NCI-H146 (cell line): ENCODE measurements at places on chromosomes 7 and 10.

DNA sequence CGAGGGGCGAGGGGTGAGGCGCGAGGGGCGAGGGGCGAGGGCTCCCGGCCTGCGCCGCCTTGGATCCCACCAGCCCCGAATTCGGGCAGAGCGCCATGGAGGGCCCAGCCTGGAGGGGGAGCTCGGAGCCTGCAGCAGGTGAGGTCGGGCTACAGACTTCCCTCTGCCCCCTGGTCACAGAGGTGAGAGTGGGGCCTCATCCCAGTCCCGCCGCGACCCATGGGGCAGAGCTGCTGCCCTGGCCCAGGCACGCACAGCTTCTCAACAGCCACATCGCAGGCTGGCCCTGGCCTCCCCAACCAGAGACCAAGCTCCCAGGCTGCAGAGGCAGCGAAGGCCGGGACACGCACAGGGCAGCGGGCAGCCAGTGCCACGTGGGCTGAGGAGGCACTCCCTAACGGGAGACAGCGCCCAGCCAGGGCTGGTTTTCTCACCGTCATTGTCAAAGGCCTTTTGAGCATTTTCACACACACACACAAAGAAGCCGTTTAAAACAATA lies 191.8 kb downstream of the PTPRN2 start:
- no peak for DNase-seq

DNA sequence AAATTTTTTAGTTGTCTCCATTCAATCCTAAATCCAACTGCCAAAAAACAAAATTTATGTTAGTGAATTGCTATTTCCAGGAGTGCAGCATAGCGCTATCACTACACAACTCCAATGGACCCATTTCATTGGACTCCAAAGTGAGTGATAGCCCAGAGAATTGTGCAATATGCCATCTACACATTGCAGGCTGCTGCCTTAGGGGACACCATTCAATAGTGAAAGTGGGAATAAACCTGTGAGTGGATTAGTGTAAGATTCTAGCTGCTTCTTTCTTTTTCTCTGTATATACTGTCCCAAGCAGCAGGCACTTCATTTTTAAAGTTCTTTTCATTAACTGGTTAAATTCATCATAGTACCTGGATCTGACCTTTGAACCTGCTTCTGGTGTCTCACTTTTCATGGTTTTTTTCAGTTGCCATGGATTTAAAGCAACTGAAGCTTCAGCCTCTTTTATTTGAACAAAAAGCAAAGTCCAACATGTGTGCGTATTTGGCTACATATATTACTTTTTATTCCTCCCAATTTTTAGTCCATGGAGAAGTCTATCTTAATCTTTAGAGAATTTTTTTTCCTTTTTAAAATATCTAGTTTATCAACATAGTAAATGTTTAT lies 97.3 kb downstream of the DGKB start:
- no peak for DNase-seq

GRCh38 chr10:112526139-112526538 lies 79.1 kb downstream of the VTI1A start:
- no peak for DNase-seq

DNA sequence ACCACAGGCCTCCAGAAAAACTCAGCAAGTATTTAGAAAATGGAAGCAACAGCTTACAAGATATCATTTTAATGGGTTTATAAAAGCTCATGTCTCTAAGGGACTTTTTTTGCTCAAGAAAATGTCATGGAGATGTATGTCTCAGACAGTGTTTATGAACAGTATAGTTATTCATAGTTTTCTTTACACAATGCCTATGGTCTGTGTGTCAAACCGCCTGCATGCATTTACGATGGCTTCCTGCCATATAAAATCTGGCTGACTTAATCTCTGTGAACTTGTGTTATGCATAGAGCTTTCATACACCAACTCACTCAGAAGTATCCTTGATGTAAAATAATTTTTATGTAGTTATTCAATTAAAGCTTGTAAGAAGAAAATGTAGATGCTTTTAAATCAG lies 1314.2 kb upstream of the LRRTM3 start:
- no peak for DNase-seq

DNA sequence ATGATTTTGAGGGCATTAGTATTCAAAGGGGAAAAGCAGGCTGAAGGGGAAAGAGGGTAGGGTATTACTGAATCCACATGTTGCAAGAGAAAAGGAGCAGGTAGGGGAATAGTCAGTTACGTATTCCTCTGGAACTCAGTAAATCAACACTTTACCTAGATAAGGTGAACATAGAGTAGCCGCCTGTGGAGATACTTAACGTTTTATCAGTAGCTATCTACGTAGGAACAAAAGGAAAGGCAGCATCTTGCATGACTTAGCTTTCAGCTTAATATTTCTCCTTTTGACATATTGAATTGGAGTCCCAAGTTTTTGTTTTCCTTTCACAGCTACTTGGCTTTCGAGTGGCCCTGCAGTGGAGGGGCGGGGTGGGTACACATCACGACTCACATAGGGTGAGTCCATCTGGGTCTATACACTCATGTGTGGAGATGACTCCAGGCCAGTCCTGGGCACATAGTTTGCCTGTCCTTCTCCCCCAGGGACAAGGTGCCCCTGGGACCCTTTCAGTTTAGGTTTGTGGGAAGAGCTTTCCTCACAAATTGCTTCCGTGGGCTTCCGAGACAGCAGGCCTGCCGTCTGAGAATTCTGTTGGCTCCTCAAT lies 48.1 kb downstream of the CCNY start:
- no peak for DNase-seq

GRCh38 chr7:69859342-69859741 lies 261.1 kb downstream of the AUTS2 start:
- no peak for DNase-seq

DNA sequence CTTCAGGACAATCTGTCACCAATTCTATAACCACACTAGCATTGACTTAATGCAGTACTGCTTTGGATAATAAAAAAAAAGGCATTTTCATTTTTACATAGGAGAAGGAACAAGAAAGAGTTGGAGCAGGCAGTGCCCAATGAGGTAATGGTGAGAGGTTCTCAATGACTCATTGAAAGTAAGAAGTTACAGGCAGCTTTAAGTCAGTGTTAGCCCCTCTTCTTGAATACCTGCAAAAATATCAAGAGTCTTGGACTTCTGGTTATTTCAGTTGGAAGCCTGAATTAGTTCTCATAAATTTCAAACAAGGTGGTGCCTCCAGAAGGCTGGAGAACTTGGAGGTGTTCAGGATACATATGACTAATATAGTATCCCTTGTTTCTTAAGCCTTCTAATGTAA lies 422.5 kb downstream of the HTR7 start:
- DNase-seq: no peak

DNA sequence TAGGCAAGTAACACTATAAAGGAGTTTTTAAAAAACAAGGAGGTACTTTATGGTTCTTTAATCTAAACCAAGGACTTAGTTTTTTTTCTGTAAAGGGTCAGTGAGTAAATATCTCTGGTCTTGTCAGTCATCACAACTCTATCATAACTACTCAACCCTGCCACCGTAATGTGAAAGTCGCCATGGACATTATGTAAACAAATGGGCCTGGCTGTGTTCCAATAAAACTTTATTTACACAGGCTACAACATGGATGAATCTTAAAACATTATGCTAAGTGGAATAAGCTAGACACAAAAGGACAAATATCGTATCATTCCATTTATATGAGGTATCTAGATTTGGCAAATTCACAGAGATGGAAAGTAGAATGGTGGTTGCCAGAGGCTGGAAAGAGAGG lies 60.8 kb upstream of the SP4 start:
- DNase-seq: peak; percentile 83

DNA sequence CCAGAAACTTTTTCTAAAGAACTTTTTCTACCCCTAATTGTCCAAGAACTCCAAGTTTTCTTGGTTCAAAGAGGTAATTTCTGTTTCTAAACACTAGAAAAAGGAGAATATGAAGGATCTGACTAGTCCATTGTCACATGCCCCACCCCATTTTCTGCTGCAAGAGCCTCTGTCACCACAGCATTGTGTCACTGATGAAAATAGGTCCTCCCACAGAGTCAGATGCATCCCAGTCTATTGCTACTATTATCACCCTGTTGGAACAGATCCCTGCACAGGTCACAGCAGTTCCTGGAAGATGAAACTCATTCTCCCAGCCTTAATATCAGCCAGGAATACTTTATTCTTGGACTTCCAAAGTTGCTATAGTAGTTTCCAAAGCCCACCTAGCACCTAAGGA lies 7.5 kb upstream of the CFTR start:
- no peak for DNase-seq

- no peak for DNase-seq
Observed at GRCh38 chr7:121485467-121486243, 89.5 kb upstream of the FAM3C start.

DNA sequence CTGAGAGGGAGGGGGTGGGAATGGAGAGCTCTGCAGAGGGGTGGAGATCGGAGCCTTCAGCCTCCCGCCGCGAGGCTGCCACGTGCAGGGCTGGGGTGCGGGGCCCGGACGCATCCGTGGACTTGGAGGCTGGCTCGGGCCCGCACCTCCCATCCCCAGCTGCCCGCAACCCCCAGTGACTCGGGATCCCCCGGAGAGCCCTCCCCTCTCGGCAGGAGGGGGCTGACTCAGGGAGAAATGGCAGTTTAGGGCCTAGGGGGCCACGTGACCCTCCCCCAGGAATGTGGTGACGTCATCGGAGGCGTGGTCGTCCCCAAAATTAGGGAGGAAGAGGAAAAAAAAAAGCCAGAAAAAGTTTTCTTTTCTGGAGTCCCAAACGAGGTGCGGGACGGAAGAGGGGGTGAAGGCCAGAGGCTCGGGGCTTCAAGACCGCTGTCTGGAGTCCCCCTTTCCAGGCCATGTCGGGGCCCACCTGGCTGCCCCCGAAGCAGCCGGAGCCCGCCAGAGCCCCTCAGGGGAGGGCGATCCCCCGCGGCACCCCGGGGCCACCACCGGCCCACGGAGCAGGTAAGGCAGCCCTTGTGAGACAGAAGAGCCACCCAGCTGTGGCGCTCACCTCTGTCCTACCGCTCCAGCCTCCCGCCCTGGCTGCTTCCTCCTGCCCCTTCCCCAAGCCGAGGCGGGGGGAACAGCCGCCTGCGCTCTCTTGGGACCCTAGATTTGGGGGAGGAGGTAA lies at the start of gene TRIP6:
Gene TRIP6, plus strand, starts transcription at position 348 of the 736 bp plus-strand sequence. Its CDS starts 111 bp downstream, at position 459.
- no peak for DNase-seq

DNA sequence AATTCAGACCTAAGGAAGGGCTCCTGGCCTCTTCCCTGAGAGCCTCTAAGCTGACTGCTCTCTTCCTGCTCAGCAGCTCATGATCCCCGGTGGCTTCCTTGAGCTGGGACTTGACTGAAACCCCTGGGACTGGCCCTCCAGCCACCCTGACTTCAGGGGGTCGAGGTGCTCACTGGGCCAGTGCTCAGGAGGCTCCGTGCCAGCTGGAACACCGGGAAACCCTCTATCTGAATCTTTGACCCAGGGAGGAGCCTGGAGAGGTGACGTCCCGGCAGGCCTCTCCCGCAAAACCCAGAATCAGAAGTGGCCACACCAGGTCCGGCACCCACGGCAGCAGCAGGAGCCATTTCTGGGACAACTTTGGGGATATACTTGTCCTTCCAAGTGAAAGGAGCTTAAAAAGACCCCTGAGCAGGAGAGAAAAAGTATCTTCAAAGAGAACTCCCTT lies 110.7 kb downstream of the WDR37 start:
- no peak for DNase-seq

DNA sequence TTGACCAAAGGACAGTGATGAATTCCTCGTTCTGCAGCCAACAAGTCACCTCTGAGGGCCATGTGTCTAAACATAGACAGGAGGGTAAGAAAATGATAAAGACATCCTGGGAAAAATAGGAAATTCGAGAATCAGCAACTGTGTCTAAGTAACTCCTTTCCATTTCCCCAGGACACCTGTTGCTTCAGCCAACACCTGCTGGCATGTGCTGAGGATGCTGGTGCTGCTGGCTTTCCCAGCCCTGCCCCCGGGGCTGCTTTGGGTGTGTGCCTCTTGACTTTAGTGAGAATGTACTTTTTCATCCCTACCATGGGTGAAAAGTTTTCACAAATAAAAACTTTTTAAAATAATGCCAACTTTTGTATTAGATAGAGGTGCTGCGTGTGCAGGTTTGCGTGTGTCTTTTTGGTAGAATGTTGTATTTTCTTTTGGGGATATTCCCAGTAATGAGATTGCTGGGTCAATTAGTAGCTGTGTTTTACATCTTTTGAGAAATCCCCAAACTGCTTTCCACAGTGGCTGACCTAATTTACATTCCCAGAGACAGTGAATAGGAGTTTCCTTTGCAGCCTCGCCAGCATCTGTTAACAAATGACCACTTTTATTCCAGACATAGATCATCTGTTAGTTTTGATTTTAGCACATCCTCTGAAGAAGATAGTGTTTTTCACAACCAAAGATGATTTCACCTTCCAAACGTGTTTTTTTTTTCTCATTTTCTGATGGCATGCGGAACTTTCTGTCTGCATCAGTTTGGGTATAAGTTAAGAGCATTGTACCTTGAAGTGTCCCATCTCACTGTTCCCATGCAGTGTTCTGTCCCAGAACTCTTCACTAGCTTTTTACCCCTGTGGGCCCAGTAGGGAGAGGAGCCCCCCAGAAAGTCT lies 104.2 kb upstream of the ACBD5 start:
- no peak for DNase-seq

- DNase-seq: no peak
Observed at GRCh38 chr7:133436014-133436428, 183.1 kb downstream of the EXOC4 start.

DNA sequence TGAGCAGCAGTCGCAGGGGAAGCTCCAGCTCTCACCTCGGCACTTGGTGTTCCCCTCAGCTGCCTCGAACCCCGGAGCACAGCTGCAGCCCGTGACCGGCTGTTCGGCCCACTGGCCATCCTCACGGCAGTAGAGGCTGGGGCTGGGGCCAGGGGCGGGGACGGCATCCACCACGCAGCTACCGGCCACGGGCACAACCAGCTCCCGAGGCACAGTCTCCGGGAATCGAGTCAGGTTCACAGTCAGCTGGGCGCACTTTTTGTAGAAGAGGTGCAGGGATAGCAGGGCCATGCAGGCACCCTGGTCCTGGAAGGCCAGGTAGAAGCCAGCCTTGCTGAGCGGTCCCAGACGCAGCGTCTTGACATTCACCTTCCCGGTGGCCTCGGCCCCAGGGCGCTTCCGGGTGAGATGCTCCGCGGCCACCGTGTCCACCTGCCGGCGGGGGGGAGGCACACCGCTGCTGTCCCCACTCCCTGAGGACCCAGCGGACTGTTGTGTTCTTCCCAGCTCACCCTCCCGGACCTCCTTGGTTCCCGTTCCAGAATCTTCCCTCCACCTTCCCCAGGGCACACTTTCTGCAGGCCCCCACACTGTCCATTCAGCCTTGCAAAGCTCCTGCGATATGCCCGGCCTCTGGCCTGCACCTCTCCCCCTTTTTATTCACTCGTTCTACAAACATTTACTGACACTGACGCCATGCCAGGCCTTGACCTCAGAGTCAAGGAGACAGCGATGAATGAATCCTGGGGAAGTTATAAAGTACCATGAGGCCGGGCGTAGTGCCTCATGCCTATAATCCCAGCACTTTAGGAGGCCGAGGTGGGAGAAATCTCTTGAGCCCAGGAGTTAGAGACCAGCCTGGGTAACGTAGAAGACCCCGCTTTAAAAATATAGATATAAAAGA lies 4.8 kb downstream of the EPHB4 start:
- no peak for DNase-seq

- DNase-seq: no peak
Observed at GRCh38 chr7:46257761-46258448, 336.8 kb upstream of the IGFBP3 start.
